C1 segment of cervical spinal cord (tissue), 14 donors: ENCODE measurements at places on chromosomes 5 and 9.

GRCh38 chr5:172906436-172906835, 52.8 kb upstream of the RPL26L1 start:
- no peak for DNase-seq

GRCh38 chr5:122258241-122258640, 53.8 kb upstream of the SNCAIP start:
- DNase-seq = no peak

- no peak for DNase-seq
These were observed 20.3 kb downstream of the AK8 start for GRCh38 chr9:132857616-132858342.

- DNase-seq = no peak
These were observed 362.3 kb downstream of the MAT2B start for GRCh38 chr5:163867738-163868137.

DNA sequence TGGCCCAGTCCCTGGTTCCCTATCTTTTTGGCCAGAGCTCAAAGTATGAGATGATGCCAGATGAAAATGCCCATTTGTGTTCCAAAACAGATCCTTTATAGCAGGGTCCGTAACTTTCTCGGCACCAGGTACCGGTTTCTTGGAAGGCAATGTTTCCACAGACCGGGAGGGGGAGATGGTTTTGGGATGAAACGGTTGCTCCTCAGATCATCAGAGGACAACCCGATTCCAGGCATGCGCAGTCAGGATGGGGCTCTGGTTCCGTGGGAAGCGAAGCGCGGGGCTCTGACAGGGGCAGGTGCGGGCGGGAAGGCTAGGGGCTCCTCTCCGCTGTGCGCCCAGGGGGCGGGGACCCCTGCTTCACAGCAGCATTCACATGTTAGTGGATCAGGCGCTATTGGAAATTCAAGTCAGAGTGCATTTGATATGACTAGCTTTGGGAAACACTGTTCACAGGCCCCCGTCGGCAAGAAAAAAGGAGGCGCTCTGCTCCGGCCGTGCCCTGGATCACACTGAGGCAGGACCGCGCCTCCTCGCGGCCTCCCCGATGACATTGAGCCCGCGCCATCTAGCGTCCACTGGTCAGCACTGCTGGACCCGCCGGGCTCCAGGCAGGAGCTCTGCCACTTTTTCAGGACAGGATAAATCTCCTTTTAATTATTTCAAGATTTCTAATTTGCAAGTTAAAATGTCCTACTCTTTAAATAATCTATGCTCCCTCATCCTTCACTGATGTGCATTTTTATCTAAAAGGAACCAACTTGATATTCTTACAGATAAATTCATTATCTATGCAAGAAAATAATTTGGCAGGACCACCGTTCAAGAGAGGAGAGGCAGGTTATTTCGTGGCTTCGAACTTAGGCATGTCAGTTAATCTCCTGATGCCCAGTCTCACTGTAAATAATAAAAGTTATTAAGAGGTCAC, 190.0 kb downstream of the FANCC start:
- peak; percentile 78 for DNase-seq

DNA sequence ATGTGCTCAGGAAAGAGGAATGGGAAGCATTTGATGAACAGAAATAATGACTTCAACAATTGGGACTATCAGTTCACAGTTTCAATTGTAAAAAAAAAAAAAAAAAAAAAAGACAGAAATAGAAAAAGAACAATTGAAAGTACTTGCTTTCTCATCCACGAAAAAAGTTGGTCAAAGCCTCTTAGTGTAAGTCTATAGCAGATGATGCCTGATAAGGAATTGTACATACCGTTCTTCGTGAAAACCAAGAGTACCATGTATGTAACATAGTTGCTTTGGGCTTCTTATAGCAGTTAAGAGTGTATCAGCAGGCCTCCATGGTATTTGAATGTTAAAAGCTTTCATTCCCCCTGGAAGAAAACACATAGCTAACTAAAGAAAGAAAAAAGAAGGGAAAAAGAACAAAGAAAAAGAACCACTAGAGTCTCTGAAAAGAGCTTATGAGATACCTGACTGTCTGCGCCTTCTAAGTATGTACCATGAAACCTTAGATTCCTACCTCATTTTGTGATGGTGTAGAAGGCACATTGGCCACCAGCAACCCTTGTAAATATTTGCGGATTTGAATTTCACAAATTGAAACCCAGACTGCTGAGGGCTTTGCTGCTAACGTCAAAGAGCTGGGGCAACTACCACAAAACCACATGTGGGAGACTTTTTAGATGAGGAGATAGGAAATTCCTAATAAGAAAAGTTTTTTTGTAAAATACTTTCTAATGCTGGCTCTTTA, 75.2 kb downstream of the TMC1 start:
- DNase-seq = no peak

GRCh38 chr5:180640611-180640860, 8.9 kb downstream of the FLT4 start:
- DNase-seq = no peak

- no peak for DNase-seq
These were observed 77.3 kb upstream of the LARP1 start for GRCh38 chr5:154677921-154678320.
